NCI-H1436 (cell line): ENCODE measurements at places on chromosomes 12 and 14.

GRCh38 chr12:116002890-116003536, 274.5 kb downstream of the MED13L start:
- DNase-seq = no peak

- no peak for DNase-seq
These were observed 4.4 kb upstream of the HOXC9 start for GRCh38 chr12:53995378-53996239.

DNA sequence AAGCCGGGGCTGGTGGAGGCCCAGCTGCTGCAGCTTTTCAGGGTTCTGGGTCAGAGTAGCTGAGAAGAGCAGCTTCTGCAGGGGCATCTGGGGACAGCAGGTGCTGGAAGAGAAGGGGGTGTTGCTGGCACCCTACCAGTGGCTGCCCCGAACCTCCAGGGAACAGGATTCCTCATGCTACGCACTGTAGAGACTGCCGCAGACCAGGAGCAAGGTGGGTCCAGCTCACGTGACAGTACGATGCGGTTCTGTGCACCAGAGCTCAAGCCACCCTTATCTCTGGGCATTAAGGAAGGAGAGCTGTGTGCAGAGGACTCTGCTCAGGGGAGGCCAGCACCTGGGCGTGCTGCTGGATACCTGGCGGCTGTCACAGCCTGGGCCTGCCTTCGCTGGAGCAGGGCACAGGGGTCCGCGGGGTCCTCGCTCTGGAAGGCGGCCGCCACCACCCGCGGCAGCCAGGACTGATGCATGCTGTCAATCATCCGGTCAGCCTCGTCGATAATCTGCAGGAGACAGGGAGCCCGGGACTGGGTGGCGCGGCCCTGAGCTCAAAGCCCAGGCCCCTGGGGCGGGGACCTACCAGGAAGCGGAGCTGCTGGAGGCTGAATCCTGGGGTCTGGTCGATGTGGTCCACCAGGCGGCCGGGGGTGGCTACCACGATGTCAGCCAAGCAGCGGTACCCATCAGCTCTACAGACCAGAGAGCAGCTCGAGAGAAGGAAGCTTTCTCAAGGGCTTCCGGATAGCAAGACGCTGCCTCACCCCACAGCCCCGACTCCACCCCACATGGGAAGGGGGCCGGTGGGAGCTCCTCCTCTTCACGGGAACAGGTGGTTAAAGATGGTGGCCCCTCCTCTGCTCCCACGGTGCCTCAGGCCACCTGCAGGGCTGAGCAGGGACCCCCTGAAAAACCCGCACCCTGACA, 2.9 kb downstream of the DDX51 start:
- no peak for DNase-seq

- DNase-seq = no peak
These were observed 5.6 kb downstream of the MYH6 start for GRCh38 chr14:23402296-23403138.

GRCh38 chr12:32062881-32063280, 43.8 kb upstream of the BICD1 start:
- DNase-seq = no peak

GRCh38 chr12:15446807-15447206, 124.5 kb downstream of the PTPRO start:
- DNase-seq = no peak

DNA sequence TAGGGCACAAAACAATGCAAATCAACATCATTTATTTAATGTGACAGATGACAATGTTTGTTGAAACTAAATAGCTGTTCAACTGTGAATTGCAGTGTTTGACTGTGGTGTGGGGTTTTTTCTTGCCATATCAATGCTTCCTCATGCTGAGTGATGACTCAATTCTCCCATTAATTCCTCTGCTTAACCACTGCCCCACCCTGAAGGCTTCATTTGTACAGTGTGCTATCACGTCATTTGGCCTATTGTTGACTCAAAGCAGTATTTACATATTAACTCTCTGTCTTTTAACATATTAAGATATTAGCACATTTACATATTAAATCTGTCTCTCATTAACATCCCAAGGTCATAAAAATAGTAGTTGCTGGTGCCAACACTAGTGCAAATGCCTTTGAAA, 164.8 kb upstream of the NRXN3 start:
- no peak for DNase-seq

- no peak for DNase-seq
These were observed 74.3 kb downstream of the FUT8 start for GRCh38 chr14:65486863-65487262.

- no peak for DNase-seq
These were observed 95.1 kb downstream of the LLPH start for GRCh38 chr12:66035288-66035966.

GRCh38 chr14:59208224-59208814, 19.9 kb downstream of the DAAM1 start:
- no peak for DNase-seq

DNA sequence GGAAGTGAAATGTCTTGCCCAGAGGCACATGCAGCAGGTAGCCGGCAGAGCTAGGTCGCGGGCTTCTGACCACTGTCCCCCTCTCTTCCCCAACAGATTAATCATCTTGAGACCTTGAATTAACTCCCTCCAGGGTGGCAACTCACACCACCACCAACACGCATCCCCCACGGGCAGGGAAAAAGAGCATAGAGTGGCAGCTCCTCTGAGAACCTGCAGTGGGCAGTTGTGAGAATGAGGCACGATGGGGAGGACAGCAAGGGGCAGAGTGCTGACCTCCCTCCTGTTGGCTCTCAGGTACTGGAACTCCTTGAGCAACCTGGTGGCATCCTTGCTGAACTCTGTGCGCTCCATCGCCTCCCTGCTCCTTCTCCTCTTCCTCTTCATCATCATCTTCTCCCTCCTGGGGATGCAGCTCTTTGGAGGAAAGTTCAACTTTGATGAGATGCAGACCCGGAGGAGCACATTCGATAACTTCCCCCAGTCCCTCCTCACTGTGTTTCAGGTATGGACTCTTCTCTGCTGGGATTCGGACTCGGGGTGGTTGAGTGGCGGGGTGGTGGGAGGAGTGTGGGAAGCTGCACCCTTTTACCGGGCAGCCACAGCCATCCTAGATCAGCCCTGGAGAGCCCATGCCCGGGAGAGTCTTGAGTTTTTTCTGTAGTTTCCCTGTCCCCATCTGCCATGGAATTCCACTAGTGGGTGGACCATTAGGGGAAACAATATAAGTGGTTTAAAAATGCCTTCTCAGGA, 213.3 kb upstream of the FKBP4 start:
- no peak for DNase-seq

DNA sequence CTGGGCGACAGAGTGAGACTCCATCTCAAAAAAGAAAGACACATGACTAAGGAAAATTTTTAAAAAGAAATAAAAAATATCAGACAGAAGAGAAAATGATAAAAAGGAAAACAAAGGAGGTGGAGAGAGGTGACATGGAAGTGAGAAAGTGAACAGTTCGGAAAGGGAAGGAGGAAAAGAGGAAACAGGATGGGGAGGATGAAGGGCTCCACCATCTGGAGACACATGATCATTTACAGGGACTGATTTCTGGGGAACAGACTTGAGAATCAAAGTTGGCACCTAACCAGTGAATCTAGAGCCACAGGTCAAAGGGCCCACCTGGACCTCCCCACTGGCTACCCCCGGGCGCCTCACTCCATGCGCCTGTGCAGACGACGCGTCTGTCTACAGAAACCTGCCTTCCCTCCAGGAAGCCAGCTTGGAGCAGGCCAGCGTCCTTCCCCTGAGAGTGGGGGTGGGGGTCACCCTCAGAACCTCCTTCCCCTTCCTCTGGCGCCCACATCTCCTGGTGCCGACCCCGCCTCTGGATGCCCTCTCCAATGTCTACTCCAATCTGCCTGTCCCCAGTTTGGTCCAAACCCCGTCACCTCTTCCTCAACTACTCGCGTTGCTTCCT, 60.5 kb downstream of the AMN start:
- DNase-seq = no peak
